ENCODE measurements at places on chromosomes 5 and 9.

- DNase-seq = no peak
Measured at GRCh38 chr5:168736281-168736831, 157.2 kb upstream of the PANK3 start.

DNA sequence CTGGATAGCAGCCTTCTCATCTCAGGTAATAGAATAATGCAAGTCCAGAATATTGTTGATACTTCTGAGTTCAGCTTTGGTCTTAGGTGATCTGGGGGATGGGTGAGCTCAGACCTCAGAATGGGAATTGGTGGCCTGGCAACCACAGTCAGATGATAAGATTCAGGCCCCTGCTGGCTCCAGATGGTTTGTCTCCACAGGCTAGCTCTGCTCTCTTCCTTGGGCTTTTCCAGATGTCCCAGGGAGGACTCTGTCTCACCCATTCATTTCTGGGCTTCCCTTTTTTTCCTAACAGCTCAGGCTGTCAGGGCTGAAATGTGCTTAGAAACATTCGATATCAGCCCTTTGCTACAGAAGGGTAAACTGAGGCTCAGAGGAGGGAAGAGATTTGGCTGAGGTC lies 17.6 kb upstream of the TNFSF15 start:
- DNase-seq = no peak

DNA sequence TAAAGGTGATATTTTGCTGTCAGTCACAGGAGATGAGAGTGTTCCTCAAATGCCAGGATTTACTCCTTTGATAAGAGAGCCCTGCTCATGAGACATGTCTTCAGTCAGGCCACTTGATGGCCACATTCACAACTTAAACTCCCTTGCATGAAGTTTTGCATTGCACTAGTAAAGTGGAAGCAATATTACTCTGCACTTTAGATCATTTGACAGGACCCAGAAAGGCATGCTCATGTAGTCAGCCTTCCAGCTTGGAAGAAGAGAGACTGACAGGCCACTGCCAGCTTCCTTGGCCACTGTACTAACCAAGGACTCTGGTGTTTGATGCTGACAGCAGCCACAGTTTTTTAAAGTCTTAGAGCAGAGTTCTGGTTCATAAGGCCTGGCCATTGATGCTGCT lies 42.6 kb downstream of the NPR3 start:
- DNase-seq = no peak

GRCh38 chr5:135234242-135234641 lies 164.8 kb downstream of the MACROH2A1 start:
- no peak for DNase-seq

GRCh38 chr9:74497748-74498620 lies 849 bp downstream of the RORB start:
- DNase-seq = no peak

- no peak for DNase-seq
Measured at GRCh38 chr9:134245179-134245578, 80.8 kb upstream of the RNU6ATAC start.

- DNase-seq = no peak
Measured at GRCh38 chr5:134527961-134528424, 2.5 kb downstream of the JADE2 start.

DNA sequence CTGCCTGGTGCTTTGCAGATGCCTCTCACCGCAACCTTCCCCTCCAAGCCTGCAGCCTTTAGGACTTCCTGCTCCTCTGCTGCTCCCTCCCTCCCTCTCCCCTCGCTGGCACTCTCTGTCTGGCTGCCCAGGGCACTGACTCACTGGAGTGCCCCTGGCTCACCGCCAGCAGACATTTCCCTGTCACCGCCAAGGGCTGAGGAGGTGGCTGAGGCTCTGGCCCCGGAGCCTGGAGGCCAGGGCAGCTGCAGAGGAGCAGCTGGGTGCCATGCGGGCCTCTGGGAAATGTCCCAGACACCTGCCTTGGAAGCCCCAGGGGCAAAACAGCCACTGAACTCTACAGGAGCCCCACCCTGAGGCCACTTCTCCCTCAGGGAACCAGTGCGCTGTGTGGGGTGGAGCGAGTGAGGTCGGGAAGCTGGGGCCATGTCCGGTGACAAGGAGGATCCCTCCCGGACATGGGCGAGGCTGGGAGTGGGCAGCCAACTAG lies 53.4 kb downstream of the TENT4A start:
- DNase-seq = no peak

Data from effector memory CD8-positive, alpha-beta T cell (primary cell).